ENCODE measurements at places on chromosomes 2 and 18.

DNA sequence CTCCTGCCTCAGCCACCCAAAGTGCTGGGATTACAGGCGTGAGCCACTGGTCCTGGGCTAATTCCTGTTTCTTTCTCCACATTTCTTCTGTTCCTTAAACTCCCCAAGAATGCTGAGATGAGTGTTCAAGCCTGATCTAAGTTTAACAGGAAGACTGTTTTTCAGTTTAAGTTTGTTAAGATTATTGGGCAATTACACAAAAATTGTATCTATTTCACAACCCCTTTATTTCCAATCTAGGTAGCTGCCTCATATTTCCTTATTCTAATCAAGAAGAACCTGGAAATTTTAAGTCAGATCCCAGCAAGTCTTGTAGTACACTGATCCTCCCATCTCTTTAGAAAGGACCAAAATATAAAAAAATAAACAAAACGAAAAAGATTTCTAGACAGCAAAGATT, 11.7 kb downstream of the SFT2D3 start:
- DNase-seq = no peak

- DNase-seq = no peak
Measured at GRCh38 chr2:216626168-216626874, 6.9 kb upstream of the IGFBP2 start.

DNA sequence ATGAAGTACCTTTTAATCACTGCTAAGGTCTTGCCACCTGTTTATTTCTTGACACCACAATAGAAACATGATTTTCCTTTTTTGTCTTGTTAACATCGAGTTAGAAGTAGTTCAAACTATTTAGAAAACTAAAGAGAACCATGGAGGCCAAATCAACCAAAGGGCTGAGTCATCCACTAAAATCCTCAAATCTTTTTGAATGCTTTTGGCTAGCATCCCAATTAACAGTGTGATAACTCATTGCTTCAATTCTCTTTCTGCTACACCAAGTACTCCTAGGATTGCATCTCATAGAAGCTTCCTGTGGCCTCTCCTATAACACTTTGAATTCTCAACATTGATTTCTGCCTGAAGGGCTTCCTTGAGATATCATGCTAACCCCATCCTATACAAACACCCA, 159.9 kb upstream of the MMADHC start:
- DNase-seq = no peak

DNA sequence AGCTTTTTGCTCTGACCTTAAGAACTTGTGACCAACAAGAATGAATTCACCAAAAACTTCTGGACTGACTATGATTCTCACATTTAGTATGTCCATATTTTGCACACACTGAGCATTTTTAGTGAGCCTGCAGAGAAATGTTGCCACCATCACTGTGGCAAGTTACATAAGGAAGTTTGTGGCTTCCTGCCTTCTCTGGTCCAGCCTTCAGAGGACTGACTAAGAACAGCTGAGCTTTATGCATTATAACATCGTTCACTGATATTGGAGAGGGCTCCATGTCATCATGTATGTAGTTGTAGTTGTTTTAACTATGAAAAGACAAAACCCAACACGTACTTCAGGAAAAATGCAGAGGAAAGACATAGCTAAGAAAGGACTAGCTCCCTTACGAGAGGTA, 218.0 kb upstream of the CRIM1 start:
- no peak for DNase-seq

GRCh38 chr2:144421606-144422510, 98.1 kb downstream of the ZEB2 start:
- DNase-seq = no peak

- no peak for DNase-seq
Measured at GRCh38 chr18:3071676-3072075, 58.7 kb upstream of the LPIN2 start.

DNA sequence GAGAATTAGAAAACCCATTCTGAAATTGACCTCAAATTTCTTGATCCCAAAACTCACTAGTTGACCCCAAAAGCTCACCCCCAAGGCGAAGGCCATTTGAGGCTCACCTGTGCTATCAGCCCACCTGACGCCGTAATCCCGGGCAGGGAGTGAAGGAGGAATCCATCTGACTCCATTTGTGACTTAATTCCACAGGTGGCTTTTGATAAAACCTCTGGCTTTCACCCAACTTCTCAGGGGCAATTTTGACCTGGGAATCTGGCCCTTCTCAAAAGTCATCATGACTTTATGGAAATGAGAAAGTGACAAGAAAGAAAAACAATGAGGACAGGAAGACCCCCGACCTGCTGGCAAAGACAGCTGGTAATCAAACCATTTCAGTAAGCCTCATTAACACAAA, 86.9 kb upstream of the SALL3 start:
- no peak for DNase-seq

DNA sequence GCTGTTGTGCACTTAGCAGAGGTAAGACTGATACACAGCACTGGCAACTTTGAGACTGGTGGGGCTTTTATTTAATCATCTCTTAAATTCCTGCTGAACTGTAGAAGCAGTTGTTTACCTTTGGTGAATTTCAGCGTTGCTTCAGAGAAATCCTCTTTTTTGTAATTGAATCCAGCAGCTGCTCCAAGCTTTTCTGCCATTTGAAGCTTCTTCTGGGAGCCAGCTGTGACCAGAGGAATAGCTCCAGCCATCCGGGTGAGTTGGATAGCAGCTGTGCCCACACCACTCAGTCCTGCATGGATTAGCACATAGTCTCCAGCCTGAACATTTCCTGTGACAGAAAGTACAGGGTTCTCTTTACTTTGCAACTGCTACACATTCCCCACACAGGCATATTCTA, 3.9 kb downstream of the TP53I3 start:
- DNase-seq = no peak

Data from neural progenitor cell (in vitro differentiated cells).